ENCODE measurements at places on chromosomes 7 and 10.

DNA sequence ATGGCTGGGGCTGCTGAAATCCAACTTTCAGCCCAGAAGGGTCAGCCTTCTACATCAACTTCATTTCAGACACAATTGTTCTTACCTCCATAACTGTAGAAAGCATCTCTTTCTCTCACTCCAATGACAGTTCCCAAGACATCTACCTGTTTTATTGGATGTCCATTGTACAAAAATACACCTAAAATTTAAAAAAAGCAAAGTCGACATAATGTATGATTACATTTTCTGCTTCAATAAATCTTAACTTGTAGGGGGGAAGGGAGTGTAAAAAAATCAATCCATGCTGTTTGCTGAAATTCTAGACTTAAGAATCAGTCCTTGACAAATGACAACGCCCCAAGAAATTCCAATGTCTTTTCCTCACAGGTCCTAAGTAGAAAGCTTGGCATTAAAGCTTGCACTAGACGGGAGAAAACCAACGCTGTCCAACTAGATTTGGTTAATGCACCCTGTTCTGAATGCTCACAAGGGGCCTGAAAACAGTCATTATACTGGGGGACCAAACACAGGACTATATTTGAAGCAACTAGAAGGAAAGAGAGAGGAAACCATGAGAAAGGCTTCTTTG, 7.5 kb downstream of the STN1 start:
- no peak for DNase-seq

DNA sequence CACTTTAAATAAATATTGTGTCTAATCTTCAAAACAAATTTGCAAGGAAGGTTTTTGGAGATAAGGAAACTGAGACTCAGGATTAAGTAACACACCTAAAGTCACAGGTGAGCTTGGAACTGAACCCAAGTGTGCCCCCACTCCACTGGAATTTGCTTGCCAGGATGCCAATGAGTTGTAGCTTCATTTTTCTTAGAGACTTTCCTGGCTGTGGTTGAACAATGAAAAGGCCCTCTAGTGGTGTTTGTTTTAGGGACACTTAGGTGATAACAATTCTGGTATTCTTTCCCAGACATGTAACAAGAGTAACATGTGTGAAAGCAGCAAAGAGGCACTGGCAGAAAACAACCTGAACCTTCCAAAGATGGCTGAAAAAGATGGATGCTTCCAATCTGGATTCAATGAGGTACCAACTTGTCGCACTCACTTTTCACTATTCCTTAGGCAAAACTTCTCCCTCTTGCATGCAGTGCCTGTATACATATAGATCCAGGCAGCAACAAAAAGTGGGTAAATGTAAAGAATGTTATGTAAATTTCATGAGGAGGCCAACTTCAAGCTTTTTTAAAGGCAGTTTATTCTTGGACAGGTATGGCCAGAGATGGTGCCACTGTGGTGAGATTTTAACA, 1.5 kb downstream of the IL6 start:
- peak; percentile 81 for DNase-seq

DNA sequence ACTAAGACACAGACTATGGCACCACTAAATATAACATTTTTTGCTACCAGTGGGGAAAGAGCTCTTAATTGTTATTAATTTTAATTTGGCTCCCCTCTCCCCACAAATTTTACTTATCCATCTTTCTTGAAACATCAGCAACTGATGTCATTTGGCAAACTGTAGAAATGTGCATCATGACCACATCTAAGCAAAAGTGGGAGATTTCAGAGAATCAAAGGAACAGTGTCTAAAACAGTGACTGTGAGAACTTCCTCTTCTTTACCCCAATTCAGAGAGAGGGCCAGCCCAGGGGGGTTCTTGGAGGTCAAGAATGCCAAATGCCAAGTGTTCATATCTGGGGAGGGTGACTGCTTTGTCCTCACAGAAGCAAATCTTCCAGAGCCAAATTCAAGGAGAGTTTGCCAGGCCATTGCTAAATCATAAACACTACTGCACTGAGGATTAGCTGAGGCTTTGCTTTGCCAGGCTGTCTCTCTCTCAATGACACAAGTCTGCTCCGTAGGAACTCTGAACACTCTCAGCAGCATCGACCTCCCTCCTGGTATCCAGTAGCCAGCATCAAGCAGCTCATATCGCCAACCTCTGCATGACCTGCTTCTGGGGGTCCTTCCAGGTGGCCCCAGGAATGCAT, 65.6 kb downstream of the ITIH5 start:
- DNase-seq: no peak

DNA sequence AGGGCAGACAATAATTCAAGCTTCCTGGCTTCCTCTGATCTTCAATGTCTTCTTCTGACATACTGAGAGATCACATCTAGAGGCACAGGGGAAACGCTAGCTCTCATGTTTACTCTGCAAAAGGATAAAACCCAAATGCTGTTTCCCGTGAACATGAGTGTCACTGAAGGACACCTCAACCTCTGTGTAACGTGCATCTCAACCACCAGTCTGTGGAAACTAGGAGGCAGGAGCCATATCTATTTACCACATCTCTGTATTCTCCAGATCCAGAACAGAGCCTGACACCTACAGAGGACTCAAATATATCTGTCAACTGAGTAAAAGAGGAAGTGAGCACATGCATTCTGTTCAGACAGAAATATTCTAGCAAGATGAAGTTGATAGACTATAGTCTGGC, 140.3 kb upstream of the TARP start:
- DNase-seq: no peak

GRCh38 chr7:21326241-21326640, 101.6 kb upstream of the SP4 start:
- DNase-seq: no peak

GRCh38 chr10:34599026-34599795, 215.9 kb downstream of the PARD3 start:
- DNase-seq: no peak

GRCh38 chr7:89029864-89030263, 234.3 kb upstream of the TEX47 start:
- DNase-seq: peak; percentile 45

Data from PC-3 (cell line).